Activated CD4-positive, alpha-beta T cell treated with anti-CD3 and anti-CD28 coated beads for 36 hours (primary cell): ENCODE measurements at places on chromosomes 3 and 15.
A peak's percentile ranks its signal among the peaks of the same experiment; 100 is the strongest.

- DNase-seq: no peak
Observed at GRCh38 chr3:106065831-106066230, 197.0 kb upstream of the CBLB start.

DNA sequence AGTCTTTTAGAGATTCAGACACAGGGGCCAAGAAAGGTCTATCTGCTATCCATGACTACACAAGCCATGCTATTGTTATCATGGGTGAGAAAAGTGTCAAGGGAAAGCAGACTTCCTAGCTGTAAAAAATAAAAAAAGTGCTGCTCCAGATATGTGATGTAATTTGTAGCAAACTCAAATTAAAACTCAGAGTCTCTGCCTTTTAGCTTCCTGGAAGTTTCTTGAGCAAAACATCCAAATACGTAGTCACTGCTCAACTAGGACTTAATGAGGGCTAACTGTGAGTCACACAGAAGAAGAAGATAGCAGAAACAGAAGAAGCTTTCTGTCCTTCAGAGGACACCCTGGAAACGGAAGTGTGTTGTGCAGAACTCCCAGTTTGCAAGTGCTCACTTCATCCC, 393.4 kb upstream of the NR2F2 start:
- no peak for DNase-seq

GRCh38 chr3:42670051-42670576, 15.2 kb upstream of the KLHL40 start:
- DNase-seq: no peak

- no peak for DNase-seq
Observed at GRCh38 chr3:123809597-123809996, 74.5 kb downstream of the MYLK start.

GRCh38 chr3:141308588-141309218, 59.6 kb upstream of the ZBTB38 start:
- no peak for DNase-seq

DNA sequence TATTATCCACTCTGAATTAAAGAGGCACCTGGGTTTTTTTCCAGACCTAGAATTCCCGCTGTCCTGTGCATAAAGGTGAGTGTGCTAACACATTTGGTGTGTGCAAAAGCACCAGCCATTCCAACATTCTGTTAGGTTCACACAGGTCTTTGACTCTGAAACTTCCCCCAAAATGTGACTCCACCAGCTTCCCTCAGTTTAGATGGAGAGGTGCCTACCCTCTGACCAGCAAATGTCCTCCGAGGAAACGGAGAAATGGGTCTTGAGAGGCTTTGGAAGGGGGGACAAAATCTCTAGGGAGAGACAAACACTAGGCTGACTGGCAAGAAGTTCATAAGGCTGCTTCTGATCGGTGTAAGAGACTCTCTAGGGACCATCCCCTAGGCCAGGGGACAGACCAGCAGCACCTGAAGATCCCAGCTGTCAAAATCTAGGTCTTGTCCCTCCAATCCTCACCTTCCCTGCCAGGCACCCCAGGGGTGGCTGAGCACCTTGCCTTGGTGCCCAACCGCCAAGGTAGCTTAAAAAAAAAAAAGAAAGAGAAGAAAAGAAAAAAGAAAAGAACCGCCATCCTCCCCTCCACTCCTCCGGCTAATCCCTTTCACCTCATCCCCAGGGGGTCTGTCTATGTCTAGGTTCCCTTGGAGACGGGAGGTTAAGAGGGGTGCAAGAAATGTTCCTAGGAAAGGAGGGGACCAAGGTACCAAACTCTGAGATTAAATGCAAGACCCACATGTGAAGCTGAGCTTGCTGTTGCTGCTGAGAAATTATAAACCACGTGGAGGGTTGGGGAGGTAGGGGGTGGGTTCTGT, 2.0 kb upstream of the MECOM start:
- DNase-seq: no peak

DNA sequence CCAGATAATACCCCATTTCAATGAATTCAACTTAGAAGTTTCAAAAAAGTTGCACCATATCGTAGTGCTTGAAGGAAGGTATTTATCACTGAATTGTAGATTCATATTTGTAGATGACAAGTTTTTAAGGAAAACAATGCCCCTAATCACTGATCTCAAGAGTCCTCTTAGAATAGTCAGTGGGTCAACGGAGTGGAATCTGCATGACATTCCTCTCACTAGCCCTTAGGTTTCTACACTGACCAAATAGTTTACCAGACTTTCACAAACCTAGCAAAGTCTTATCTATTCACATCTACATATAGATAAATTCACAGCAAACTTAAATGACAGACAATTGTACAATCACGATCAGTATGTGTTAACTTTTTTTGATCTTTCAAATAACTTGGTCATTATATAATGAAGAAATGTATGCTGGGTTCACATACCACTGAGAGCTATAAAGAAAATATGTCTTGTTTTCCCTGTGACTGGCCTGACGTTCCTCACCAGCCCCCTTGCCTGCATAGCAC, 35.7 kb upstream of the PHLDB2 start:
- DNase-seq: no peak

GRCh38 chr3:69250014-69250413, 127.6 kb upstream of the LMOD3 start:
- peak; percentile 38 for DNase-seq

GRCh38 chr15:23424111-23424904, 22.7 kb downstream of the GOLGA6L2 start:
- no peak for DNase-seq

DNA sequence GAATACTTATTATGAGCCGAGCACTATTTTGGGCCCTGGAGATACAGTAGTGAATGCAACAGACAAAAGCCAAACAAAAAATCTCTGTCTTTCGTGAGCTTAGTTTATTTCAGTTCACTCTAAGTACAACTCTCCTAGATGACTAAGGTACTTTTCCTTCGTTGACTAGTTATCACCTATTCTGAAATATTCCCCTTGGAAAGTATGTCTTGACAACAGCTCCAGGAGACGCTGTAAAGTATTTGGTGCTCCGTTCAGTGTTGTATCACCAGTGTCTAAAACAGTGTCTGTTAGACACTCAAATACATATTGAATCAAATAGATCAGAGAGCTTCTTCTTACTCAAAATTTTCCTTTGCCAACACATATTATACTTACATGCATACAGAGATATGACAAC, 119.6 kb downstream of the TFDP2 start:
- no peak for DNase-seq

DNA sequence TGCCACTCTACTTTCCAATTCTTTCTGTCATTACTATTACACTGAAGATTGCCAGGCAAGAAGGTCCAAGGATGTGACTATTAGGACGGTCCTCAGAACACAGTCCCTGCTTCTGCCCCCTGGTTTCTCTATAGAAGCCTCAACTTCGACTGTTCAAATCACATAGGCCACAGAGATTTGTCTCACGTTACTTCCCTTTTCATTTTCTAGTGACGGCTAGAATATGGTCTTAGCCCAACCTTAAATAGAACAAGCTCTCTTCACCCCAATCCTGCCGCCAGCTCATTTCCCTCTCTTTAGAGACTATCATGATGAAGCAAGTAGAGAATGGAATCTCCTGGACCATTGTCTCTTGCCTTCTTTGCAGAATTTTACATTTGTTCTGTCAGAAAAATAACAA, 84.9 kb downstream of the TIGIT start:
- no peak for DNase-seq

- peak; percentile 73 for DNase-seq
Observed at GRCh38 chr3:172106989-172107388, 67.6 kb downstream of the FNDC3B start.

DNA sequence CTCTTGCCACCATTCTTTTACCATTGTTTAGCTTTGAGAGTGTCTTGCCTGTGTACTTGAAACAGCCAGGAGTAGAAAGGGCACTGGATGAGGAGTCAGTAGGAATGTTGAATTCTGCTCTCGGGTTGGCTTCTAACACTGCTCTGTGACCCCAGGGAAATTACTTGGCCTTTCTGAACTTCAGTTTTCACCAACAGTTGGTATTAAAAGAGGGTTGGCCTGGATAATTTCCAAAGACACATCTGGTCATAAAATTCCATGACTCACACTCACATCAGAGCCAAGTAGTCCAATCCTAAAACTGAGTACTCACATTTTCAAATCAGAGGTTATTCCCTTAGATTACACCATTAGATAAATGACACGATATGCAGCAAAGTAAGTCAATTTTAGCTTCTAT, 141.6 kb downstream of the ECT2 start:
- no peak for DNase-seq

- DNase-seq: no peak
Observed at GRCh38 chr3:69126216-69126615, 3.8 kb upstream of the LMOD3 start.

- no peak for DNase-seq
Observed at GRCh38 chr3:152121270-152121636, 147.5 kb upstream of the MBNL1 start.

GRCh38 chr3:111956995-111957734, 21.7 kb upstream of the ABHD10 start:
- no peak for DNase-seq

GRCh38 chr15:39473298-39473947, 107.5 kb upstream of the THBS1 start:
- no peak for DNase-seq

DNA sequence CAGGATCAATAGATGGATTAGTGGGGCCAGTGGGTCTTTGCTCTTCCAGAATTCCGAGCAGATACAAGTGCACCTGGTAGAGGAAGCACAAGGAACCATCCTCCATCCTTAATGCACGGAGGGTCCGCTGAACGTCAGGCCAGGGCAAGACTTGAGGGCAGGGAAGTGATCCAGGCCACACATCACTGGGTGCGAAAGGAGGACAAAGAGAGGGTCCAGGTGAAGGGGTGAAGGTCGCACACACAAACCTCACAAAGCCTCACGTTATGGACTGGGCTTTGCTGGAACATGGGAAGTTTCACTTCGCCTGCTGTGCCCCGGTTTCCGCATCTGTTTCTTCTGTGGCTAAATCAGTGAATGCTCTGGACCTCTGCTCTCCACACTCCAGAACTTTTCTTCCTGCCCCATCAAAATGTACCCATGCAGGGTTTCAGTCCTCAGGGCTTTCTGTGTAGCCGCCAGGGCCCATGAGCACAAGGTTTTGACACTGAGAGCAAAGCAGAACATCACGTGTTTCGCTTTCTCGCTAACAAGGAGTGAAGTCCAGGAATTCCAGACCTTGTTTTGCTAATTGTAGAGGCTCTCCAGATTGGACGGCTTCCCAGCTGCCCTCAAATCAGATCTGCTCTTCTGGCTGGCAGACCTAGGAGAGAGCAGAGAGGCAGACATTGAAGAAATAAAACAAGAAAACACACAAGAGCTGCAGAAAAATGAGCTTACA, 56.3 kb downstream of the KLF15 start:
- no peak for DNase-seq

DNA sequence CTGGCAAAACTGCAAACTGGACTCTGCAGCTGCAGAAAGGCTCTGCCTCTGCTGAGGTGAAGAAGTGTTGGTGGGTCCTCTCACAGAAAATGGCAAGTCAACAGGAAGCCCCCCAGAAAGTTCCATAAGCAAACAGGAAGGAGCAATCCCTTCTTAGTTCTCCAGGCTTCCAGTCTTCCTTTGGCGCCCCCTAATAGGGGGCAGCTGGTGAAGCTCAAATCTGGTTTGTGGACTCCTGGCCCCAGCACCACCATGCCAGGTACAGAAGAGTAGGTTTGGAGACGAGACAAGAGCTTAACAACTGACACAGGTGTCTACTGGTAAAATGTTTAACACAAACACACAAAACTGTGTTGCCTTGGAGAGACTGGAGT, 35.5 kb downstream of the LEO1 start:
- DNase-seq: no peak

GRCh38 chr3:107643038-107643883, 120.5 kb downstream of the BBX start:
- no peak for DNase-seq

DNA sequence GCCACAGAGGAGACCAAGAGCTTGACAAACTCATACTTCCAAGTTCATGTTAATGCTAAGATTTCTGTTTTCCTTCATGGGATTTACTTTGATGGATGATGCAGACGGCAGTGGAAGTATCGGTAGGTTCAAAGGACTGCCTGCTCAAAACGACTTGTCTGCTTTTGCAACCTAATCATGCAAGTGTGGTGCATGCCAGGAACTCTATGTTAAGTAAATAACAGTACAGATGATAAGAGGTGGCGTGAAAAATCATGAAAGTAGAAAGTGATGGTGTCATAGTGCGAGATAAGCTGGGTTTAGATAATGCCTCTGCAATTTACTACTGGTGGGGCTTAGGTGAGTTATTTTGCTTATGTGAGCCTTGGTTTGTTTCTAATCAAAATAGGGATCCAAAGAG, 14.7 kb upstream of the LMCD1 start:
- DNase-seq: no peak

GRCh38 chr3:106339551-106339950, 470.7 kb upstream of the CBLB start:
- no peak for DNase-seq

DNA sequence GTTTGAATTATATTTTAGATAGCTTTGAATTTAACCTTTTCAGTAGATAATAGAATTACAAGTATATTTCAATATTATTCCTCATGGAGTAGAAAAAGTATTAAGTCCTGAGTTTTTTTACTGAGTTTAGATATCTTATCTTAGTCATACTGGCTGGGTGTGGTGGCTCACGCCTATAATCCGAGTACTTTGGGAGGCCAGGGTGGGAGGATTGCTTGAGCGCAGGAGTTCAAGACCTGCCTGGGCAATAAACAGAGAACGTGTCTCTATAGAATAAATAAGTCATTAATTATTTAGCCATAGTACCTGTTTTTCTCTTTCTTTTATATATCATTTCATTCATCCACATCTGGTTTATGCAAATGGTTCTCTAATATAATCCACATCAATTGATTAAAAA, 9.9 kb downstream of the RAP2B start:
- no peak for DNase-seq

- DNase-seq: peak; percentile 88
Observed at GRCh38 chr3:58237238-58237940, at the start of gene ABHD6. Gene ABHD6, plus strand, starts transcription at chr3:58237792. Its CDS starts 18,795 bp downstream, at chr3:58256587.

GRCh38 chr3:134544316-134544715, 58.5 kb downstream of the CEP63 start:
- no peak for DNase-seq

DNA sequence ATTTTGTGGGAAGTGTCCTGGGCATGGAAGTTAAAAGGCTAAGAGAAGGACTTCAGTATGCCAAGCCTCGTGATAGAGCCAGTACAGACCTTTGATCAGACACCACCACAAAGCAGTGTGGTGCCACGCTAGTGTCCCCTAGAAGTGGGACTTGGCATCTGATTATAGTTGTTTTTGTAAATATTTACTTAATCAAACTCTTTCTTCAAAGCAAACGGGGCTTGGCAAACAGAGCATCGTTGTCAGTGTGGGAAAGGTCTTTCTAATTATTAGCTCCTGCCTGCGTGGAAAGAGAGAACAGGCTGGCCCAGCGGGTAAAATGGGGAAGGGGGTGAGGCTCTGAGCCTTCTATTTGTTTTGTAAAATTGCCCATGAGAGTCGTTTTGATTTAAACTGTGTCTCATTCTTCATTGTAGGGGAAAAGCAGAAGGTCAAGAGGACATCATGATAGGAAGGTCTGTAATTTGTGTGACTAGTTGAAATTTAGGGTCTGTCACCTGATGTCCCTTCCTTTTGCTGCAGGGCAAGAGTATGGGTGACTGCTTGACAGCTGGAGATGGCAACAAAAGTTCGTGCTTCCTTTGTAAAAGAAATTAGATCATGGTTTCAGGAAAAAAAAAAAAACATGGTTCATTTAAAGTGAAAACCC, 105.0 kb downstream of the IQCH start:
- DNase-seq: no peak

GRCh38 chr3:134136604-134137003, 106.9 kb upstream of the SLCO2A1 start:
- no peak for DNase-seq

GRCh38 chr15:74403991-74404563, 29.7 kb downstream of the SEMA7A start:
- DNase-seq: peak; percentile 51
